ENCODE measurements at places on chromosomes 13 and 19. TPM values are rescaled to one million over a fixed set of nuclear protein-coding genes. Genes with fewer than 3 reads are reported as not detected.

Gene SRRM5
- total RNA-seq: 0.56 TPM

Gene HRC
- 2.2 TPM for total RNA-seq

Gene CABP5
- not detected for total RNA-seq

Gene CGB8
- not detected for total RNA-seq

Gene ZNF835
- 14.5 TPM for total RNA-seq

Gene SIGLEC11
- total RNA-seq: 10.0 TPM

Gene PRODH2
- not detected for total RNA-seq

Gene FAM216B
- total RNA-seq: not detected

Gene NEK5
- 0.28 TPM for total RNA-seq

DNA sequence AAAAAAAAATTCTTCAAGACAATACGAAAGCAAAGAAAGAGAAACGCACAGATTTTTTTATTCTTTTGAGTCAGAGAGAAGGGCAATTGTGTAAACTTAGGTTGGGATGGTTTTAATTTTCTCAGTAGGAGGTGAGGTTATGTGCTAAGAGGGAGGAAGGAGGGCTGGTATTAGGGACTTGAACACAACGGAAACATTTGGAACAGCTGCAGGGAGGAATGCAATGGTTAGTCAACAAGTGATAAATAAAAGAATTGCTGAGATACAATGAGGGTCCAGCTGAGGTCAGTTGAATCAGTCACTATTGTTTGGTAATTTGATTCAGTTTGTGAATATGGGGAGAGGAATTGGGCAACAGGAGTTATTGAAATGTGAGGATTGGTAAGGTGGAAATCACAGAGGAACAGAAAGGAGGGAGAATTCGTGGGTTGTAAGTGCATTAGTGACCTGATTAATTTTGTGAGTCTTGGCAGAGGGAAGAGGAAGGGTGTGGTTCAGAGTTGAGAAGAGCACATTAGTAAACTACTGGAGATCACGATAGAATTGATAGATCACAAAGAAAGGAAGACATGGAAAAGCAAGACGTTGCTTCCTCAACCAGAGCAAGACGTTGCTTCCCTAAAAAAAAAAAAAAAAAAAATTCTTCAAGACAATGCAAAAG is 499.5 kb upstream of the SPRY2 start:
- DNase-seq: no peak

DNA sequence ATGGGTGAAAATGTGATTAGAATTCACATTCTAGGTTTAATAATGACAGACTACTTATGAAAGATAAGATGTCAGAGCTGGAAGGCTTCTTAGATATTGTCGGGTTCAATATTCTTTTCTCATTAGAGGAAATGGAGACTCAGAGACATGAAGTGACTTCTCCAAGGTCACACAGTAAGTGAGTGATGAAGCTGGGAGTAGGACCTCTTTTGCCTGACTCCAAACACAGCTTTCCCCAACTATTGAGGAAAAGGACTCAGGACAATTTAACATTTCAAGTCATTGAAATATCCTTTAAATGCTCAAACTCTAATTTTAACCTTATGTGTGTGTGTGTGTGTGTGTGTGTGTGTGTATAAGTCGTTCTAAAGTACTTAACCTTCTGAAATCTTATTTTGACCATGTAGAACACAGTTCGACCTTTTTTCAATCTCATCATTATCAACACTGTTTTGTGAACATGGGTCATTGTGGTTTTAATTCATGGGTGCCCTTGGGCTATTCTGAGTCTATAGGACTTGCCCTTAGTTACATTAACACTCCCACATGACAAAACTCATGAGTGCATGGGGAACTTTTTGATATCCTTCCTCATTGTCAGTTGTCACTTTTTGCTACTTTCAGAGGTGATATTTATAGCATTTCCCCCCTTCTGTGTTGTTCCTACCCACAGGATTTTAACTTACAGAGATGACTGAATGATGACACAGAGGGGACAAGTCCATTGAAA is 53.0 kb downstream of the LRCH1 start:
- DNase-seq: no peak

DNA sequence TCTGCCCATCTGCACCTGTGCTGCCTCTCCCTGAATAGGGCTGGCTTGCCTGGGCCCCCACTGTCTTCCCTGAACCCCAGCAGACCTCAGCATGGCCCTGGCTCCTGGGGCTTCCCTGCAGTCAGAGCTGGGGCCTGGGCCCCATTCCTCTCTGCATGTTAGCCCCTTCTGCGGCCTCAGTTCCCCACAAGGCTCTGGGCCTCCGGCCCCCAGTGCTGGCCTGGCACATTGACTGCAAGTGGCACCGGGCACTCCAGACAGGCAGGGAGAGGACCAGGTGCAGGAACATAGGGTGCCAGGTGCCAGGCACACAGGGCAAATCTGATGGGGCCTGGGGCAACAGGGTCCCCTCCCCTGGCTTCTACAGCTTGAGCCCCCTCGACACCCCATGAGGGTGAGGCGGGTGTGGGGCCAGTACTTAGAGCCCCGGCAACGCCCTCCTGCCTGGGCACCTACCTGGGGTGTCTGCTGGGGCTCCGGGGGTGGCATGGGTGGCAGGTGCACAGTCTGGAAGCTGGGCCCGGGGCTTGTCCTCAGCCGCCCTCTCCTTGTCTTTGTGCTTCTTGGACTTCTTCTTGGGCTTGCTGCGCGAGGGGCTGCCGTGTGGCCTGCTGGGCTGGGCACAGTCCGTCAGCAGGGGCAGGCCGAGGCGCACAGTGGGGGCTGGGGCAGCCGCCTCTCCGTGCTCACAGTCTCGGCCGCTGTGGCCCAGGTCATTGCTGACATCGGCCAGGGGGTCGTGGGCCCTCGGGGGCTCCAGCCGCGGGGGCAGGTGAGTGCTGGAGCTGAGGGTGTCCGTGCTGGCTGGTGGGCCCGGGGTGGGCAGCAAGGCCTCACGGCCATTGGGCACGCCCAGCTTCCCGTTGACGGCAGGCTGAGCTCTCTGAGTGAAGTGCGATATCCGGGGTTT is 12.3 kb upstream of the ISYNA1 start:
- DNase-seq: no peak

DNA sequence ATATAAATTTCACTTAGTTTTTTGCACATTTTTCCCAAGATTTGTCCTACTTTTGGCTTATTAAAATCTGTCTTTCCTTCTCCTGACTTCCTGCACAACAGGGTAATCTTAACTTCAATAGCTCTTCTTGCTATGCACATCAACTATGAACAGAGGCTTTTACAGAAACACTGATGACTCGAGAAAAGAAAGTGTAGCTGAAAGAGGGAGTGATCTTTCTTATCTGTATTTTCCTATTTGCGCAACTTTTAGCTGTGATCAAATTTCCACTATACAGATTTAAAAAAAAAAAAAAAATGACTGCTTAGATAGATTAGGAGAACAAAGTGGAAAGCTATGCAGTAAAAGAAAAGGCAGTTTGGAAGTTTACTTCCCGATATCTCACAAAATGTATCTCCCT is 406.9 kb downstream of the LIG4 start:
- no peak for DNase-seq

GRCh38 chr13:94947965-94948371 is 235.6 kb upstream of the SOX21 start:
- no peak for DNase-seq

DNA sequence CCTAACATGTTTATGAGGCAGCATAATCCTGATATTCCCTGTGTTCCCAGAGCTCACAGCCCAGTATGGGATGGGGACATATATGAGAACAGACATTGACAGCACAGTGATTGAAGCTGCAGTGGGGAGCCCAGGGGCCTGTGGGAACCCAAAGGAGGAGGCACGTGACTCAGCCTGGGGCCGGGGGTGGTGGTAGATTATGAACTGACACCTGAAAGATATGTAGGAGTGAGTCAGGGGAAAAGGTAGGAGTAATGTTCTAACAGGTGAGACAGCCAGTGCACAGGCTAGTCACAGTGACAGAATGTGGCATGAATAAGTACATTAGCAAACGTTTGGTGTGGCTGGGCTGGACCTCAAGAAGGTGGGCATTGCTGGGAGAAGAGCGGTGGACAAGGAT is 29.0 kb downstream of the CKM start:
- no peak for DNase-seq

DNA sequence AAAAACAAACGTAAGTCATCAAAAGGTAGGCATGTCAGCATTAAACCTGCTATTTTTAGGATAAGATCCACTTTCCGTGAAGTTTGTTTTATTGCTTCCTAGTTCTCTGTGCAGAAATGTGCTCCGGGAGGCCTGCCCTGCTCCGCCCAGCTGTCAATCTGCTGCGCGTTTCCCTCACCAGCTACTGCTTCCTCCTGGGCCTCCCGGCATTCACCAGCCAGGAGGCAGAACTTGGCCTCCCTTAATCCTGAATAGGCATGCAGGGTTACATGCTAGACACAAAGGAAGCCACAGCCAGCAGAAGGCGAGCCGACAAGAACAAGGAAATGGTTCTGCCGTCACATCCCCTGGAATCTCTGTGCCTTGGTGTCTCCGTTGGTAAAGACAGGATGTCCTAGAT is 386.2 kb downstream of the IRS2 start:
- DNase-seq: no peak

DNA sequence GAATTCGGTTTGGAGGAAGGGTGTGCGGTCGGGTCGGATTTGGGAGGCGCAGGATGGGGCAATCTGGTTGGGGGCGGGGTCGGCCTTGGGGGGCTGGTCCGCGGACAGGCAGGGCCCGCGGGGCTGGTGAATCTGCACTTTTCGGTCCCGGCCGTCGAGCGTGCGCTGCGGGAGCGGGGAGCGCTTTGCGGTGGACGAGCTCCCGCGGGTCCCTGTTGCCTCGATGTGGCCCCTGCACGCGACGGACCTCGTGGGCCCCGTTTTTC is 11.9 kb downstream of the PEAK3 start:
- no peak for DNase-seq

- no peak for DNase-seq
Observed at GRCh38 chr19:21269813-21270212, 59.4 kb downstream of the ZNF708 start.

GRCh38 chr19:8109455-8109854 is 39.9 kb downstream of the FBN3 start:
- no peak for DNase-seq
